Muscle of back (tissue), 13 donors: ENCODE measurements at places on chromosomes 3 and 15.
A peak's percentile ranks its signal among the peaks of the same experiment; 100 is the strongest.

GRCh38 chr3:120093911-120094775 lies at the start of gene GSK3B:
GSK3B (minus strand) TSS chr3:120094447; CDS start chr3:120093434, 1,013 bp downstream.
- DNase-seq, result peak; percentile 94

DNA sequence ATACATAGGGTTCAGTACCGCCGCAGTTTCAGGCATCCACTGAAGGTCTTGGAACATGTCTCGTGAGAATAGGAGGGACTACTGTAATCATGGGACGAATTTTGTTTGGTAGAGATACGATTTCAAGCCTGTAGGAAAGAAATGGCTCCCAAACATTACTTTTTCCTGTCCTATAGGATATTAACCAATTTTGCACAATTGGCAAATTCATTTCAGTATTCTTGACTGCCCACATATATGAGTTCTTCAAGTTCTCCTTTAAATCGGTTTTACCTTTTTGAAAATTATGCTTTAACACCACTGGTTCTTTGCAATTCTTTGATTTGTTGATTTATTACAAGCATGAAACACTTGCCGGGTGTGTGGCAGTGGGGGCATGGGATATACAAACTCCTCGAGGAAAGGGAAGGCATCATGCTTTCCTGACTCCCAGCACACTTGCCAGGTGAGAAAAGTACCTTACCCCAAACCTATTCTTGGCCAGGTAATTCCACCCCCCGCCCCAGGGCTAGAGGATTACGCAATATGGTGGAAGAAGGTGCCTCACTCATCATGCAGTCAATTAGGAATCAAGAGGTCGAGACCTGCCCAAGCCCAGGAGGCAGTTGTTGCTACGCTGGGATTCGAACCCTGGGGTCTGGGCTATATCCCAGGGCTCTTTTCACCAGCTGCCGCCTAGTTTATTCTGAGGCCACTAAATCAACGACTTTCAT lies 584 bp upstream of the LARS2 start:
- DNase-seq, result no peak

- DNase-seq, result peak; percentile 51
Observed at GRCh38 chr3:188294823-188295487, 141.0 kb downstream of the LPP start.

- peak; percentile 13 for DNase-seq
Observed at GRCh38 chr3:155188031-155188430, 105.5 kb downstream of the STRIT1 start.
